ENCODE measurements at places on chromosomes 5 and 9.

- DNase-seq, result no peak
Observed at GRCh38 chr9:107216329-107216728, 66.8 kb upstream of the RAD23B start.

- DNase-seq, result no peak
Observed at GRCh38 chr5:105530716-105531261, 1968.2 kb upstream of the NUDT12 start.

DNA sequence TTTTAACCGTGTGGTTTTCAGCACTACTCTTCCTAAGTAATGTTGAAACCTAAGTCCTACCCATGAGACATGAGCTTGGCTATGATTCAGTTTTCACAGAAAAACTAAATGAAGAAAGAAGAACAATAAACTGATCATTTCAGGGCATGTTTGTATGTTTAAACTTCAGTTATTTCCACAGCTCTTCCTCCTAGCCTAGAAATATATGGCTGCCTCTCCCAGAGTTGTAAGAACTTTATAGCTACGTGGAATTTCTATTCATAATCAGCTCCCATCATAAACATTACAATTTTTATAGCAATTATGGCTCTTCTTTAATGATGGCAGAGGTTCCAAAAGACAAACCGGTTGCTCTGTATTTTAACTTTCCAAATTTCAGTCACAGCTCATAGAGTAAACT, 314.7 kb upstream of the ADAMTSL1 start:
- no peak for DNase-seq

DNA sequence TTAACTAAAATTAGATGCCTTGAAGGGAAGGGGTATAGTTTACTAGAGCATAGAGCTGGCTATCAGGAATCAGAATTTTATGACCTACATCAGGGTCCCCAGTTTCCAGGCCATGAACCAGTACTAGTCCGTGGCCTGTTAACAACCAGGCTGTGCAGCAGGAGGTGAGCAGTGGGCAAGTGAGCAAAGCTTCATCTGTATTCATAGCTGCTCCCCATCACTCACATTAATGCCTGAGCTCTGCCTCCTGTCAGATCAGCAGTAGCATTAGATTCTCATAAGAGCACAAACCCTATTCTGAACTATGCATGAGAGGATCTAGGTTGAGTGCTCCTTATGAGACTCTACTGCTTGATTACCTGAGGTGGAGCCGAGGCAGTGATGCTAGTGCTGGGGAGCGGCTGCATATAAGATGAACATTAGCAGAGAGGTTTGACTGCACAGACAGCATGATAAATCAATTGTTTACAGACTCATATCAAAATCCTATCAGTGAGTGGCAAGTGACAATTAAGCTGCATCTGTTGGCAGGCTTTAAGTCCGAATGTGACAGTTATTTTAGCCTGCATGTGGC, 44.6 kb downstream of the TAF11L14 start:
- no peak for DNase-seq

- no peak for DNase-seq
Observed at GRCh38 chr5:155106221-155106620, 92.7 kb downstream of the KIF4B start.

DNA sequence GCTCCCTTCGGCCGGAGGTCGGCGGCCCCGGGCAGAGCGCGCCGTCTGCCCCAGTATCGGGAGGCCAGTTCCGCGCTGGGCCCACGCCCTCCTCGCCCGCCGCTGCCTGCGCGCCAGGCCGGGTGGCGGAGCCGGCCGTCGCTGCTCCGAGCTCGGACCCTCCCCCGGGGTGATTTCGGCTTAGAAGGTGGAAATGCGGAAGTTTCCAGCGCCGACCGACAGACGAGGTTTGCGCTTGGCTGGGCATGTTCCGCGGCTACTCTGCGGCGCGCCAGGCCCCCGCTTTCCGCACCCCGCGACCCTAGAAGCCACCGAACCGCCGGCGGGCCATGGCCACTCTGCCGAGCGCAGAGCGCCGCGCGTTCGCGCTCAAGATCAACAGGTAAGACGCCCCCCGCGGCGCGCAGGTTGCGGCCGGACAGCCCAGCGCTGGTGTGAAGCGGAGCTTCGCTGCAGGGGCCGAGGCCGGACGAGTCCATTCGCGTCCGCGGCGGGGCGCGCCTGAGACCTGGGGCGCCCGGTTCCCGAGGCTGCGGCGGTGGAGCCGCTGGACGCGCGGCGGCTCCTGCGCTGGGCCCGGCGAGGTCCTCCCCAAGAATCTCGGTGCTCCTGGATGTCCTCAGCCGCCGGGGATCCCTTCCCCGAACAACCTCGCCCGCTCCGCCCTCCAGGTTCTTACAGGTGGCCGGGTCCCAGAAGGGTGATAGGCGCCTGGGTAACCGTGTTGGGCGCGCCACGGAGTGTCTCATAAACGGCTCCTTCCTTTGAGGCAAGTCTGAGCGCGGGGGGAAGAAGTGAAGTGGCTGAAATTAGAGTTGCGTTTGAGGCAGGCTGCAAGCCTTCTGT, at the start of gene DOCK8:
TSS of gene DOCK8 (plus strand) at position 218 of the 846 bp plus-strand sequence. CDS start at position 330, 112 bp downstream.
- DNase-seq, result peak; percentile 78

- no peak for DNase-seq
Observed at GRCh38 chr5:158676642-158677469, 422.9 kb downstream of the EBF1 start.

GRCh38 chr5:116824751-116825438, 250.3 kb upstream of the SEMA6A start:
- DNase-seq, result no peak

DNA sequence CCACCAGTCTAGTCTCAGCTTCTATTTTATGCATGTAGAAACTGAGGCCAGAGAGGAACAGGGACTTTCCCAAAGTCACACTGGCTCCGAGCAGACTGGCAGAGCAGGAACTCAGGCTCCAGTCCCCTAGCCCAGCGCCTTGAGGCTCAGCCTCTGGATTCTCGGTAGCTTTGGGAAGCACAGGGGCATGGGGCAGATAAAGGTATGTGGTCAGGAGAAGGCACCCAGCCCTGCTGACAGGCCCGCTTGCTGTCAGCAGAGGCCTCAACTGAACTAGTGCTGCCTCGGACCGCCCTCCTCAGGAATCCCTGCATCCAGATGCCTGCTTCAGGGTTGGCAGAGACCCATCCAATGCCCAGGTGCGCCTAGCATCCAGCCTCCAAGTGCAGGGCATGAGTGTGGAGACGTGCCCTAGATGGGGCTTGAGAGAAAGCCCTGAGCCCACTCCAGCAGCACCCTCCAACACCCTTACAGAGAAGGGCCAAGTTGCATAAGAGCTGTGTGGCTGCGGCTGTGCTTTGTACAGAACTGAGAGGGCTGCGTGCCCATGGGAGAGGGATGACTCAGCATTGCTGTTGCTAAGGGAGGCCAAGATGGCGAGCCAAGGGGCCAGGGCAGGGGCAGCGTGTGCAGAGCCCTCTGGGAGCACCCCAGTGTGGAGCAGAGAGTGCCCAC, 168.6 kb downstream of the MACROH2A1 start:
- DNase-seq, result no peak

DNA sequence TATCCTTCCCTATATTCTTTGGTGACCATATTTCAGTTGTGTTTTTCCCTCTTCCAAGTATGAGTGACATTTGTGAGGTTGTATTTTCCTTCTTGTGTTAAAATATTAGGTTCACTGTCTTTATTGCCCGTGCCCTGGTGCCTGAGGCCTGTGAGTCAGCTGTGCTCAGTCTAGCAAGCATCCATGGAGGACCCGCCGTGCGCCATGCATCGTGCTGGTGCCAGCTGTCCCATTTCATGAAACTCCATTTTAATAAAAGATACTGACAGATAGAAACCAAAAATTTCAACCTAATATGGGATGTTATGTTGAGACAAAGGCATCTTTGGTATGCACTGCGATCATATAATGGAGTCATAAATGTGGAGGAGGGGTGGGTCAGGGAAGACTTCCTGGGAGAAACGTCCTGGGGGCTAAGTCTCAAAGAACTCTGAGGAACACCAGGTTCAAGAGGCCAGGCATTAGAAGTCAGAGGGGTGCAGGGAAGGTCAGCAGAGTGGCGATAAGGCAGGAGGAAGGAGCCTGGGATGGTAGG, 34.0 kb upstream of the FGF1 start:
- DNase-seq, result no peak

GRCh38 chr5:39175273-39175955, 43.9 kb downstream of the FYB1 start:
- no peak for DNase-seq

DNA sequence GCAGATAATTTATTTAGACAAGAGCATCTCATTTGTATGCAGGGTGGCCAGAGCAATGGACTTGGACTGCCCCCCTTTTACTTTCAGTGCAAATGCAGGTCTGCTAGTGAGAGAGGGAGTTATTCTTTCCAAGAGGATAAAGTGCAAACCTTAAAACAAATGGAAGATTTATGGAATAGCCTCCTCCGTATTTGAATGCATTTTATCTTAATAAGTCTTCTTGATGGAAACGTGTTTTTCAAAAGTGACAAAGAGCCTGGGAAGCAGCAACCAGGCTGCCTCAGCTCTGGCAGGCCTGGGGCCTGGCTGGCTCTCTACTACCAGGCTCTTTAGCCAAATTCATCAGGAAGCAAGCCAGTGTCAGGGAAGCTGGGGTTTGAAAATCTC, 6.8 kb downstream of the NR2F1 start:
- DNase-seq, result no peak

GRCh38 chr9:34097865-34098264, 28.6 kb downstream of the DCAF12 start:
- DNase-seq, result no peak

DNA sequence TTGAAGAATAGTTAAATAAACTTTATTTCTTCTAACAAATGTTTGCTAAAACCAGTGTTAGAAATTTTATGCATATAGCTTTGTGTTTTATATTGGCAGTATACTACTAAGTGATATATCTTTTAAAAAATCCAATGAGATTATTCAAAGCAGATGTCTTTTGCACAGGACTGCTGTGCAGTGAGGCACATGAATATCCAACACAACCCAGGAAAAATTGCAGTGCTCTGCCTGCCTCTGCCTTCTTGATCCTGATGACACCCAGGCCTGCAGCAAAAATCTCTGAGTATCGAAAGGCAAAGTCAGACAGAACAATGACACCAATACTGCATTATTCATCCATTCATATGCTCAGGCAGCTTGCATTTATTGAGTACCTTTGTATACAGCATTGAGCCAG, 1076.5 kb upstream of the ARRDC3 start:
- no peak for DNase-seq

DNA sequence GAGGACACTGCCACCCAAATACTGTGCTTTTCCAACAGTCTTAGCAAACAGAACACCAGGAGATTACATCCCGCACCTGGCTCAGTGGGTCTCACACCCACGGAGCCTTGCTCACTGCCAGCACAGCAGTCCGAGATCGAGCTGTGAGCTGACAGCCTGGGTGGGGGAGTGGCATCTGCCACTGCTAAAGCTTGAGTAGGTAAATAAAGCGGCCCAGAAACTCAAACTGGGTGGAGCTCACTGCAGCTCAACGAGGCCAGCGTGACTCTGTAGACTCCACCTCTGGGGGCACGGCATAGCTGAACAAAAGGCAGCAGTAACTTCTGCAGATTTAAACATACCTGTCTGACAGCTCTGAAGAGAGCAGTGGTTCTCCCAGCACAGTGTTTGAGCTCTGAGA, 28.8 kb downstream of the EPB41L4A start:
- DNase-seq, result no peak

DNA sequence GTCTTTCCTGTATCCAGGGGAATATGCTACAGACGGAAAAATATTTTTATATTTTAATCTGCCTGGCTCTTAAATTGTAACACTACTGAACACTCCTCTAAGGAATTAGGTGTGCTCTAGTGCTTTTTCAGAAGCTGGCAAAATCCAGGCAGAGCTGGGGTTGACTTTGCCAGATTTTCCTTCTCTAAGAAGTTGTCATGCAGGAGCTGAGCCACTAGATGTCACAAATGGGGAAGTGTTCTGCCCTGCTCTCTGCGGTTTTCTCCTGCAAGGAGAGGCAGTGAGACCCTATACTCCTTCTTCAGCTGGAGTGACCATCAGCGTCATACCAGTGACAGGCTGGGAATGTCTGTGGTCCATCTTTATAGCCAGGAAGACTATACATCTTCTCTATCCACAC, 112.5 kb downstream of the HAPLN1 start:
- DNase-seq, result no peak

- no peak for DNase-seq
Observed at GRCh38 chr5:135745897-135746500, 88.5 kb upstream of the SLC25A48 start.

- no peak for DNase-seq
Observed at GRCh38 chr5:173281910-173282309, 46.3 kb downstream of the STC2 start.

DNA sequence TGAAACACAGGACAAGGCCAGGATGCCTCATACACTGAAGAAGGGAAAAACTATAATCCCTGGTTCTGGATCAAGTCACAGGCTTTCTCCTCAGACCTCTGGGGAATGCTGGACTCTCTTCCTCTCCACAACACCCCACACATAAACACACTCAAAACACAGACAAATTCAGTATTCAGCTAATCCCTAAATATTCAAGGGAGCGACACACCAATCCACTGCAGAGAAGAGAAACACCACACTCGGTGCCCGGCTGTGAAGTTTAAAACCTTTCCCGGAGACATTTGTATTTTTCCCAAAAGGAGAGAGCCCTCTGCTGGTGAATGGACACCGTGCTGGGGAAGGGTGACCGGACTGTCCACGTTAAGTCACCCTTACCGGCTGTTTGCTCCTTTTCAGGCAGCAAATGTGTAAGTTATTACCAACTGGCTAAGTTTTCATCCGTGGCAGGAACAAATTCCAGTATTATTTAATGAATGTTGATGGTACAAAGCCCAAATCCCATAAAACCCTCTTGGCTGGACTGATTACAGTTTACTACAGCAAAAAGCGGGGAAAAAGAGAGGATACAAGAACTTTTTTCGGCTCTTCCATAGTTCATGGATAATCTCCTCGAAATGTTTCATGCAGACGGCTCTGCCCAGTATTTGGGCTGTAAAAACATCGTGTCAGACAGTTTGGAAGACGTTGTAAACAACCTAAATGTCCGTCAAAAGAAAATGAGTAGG, 130.9 kb upstream of the SLC30A5 start:
- DNase-seq, result no peak

DNA sequence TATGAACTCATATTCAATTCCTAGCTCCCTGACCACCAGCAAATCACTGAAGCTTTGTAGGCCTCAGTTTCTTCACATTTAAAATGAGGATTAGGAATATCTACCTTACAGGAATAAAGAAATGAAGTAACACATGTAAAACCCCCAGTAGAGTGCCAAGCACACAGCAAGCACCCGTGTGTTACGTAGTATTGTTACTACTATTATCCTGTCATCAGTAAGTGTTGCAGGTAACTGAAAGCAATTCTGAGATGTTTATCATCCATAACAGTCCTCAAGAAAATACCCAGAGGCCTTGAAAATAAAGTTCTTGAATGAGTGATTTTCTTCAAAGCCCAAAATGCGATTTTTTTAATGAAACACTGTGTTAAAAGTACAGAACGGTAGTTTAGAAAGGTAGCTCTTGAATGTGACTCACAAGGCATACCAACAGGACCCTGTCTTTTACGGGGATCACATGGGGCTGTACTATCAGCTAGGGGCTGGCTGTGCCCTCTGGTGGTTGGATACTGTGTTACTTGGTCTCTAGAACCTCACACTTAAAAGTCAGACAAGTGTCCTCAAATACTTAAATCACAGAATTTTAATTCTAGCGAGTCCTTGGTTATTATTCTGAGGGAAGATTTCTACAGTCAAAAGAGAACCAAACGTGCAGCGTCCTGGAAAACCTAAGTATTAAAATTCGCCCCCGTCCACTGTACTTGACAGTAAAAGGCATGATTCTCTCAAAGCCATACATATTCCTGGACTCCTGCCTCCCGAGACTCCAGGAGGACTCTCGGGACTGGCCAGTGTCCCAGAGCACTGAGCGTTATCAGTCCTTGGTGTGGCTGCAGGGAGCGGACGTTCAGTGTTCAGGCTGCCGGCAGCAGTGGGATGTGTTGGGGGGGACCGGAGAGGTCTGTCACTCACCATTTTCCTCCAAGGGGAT, 725 bp downstream of the NDUFB6 start:
- peak; percentile 67 for DNase-seq
